Kidney (tissue), 22 donors: ENCODE measurements at places on chromosomes 6 and 20.

DNA sequence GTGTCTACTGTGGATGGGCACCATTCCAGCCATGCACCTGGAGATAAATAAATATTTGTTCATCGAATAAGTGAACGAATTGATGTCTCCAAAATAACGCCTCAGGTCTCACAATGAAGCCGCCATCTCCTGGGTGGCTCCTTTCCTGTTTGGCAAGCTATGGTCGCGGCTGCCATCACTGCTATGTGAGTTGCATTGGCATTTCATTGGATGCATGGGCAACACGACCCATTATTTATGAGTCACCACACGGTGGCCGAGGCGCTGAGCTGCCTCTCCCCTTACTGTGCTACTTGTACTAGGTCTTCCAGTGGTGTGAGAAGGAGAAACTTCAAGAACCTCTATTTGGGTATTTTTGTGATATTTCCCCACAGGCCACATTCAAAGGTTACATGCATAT, 21.3 kb upstream of the PDE10A start:
- H3K36me3 ChIP-seq = no peaks in the 10 kb centered on the region
- no peak overlapping the region for H3K27ac ChIP-seq
- H3K27me3 ChIP-seq = no peaks in the 10 kb centered on the region
- no peak overlapping the region for H3K4me3 ChIP-seq
- DNase-seq = no peak
- H3K4me1 ChIP-seq = no peaks in the 10 kb centered on the region

DNA sequence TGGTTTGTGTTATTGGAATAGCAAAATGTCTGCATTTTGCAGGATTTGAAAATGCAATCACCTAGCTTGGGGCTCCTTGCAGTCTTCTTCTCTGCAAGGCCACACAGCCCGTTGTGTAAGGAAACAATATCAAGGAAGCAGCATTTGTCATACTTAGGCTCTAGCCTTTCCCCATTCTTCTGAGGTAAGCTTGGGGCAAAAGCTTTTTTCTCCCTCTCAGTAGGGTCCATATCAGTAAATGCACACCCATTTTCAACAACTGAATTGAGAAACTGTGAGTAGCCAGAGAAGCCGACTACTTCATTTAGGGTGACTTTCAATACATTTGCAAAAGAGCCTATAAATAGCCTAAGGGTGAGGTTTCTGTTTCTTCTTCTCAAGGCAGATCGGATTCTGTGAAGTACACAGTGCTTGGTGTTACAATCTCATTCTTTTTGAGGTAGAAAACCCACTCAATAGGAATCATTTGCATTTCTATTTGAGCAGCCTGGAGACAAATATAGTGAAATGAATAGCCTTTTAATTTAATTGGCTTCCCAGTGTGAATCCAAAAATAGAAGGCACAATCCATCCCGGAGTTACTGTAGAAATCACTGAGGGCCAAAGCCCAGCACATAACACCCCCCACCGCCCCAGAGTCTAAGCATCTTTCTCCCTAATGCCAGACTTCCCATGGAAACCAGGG, 61.8 kb downstream of the BTBD3 start:
- DNase-seq = no peak
- no peaks in the 10 kb centered on the region for H3K27me3 ChIP-seq
- no peaks in the 10 kb centered on the region for H3K36me3 ChIP-seq
- H3K4me1 ChIP-seq = no peaks in the 10 kb centered on the region

DNA sequence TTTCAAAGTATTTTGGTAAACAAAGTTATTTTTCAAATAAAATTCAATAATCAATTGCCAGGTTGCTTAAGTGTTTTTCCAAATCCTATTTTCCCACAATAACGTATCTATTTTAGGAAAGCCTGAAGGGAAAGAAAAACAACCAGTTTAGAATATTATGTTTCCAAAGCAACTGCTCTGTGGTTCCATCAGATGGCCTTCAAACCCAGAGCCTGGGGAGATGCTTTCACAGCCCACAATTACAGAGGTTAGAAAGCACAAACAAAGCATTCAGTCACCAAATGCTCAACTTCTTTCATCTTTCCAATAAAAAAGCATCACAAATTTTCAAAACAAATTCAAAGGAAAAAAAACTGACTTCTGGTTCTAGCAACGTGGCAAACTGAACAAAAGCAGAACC, 66.0 kb downstream of the ELOVL5 start:
- H3K27ac ChIP-seq = no peak overlapping the region
- H3K4me3 ChIP-seq = no peak overlapping the region
- DNase-seq = no peak

GRCh38 chr20:47396762-47397476, 40.4 kb upstream of the ZMYND8 start:
- no peaks in the 10 kb centered on the region for H3K36me3 ChIP-seq
- H3K27me3 ChIP-seq = no peaks in the 10 kb centered on the region
- no peak for DNase-seq
- H3K4me3 ChIP-seq = no peak overlapping the region
- H3K4me1 ChIP-seq = no peaks in the 10 kb centered on the region
- no peak overlapping the region for H3K27ac ChIP-seq

DNA sequence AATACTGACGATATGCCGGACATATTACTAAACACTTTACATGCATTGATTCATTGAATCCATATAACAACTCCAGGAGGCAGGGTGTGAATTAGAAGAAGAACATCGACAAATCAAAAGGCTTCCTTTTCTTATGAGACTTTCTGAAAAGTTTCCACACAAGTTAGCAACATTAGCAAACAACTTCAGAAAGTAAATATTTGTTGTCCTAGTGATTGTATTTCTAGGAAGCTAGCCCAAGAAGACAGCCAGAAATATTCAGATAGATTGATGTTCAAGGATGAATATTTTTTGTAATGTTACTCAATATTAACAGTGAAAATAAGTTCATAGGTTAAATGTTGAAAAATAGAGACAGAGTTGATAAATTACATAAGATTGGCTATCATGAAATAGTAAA, 120.6 kb downstream of the GFRAL start:
- H3K27ac ChIP-seq = no peak overlapping the region
- H3K4me3 ChIP-seq = no peak overlapping the region
- no peaks in the 10 kb centered on the region for H3K27me3 ChIP-seq
- DNase-seq = no peak
- H3K36me3 ChIP-seq = no peaks in the 10 kb centered on the region

DNA sequence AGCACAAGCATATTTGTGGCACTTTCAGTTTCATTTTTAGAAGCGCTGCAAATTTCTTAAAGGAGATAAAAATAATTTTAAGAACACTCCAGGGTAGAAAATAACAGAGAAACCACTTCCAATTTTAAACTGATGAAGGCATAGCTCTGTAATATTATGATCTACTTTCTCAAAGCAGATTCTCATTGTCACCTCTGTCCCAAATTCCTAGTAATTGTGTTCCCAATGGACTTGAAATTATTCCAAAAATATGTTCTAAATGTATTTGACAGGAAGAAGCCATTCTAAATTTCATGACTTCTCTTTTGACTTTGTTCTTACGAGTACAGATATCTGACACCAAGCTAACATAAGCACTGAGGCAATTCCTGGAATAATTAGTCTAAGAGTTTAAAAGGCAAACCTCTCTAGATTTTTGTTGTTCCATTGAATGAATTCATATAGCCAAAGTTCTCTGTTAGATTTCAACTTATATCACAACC, 140.2 kb upstream of the CARMIL1 start:
- peak overlapping the region; percentile 95 for H3K27ac ChIP-seq
- H3K4me1 ChIP-seq = peaks cover 3% of the 10 kb centered on the region
- no peaks in the 10 kb centered on the region for H3K27me3 ChIP-seq

GRCh38 chr6:8238773-8239683, 136.7 kb upstream of the EEF1E1 start:
- no peak overlapping the region for H3K27ac ChIP-seq
- H3K4me3 ChIP-seq = no peak overlapping the region
- H3K36me3 ChIP-seq = no peaks in the 10 kb centered on the region
- no peaks in the 10 kb centered on the region for H3K27me3 ChIP-seq
- no peak for DNase-seq

DNA sequence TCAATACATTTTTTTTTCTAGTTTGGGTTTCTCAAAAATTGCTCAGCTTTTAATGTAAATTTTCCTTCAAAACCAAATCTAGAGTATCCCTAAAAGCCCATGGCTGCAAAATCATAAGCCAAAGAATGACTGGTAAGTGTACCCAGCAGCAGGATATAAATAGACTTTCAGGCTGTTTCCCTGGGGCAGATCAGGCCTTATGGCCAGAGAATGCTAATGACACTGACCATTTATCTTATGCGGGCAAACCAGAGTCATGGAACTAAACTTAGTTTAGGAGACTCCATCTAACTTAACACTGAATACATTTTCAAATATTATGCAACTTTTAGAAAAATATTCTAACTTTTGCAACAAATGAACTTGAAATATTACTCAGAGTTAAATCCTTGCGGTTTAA, 7.4 kb downstream of the OSER1 start:
- H3K27ac ChIP-seq = no peak overlapping the region
- no peaks in the 10 kb centered on the region for H3K27me3 ChIP-seq
- H3K4me3 ChIP-seq = no peak overlapping the region
- peaks cover 64% of the 10 kb centered on the region for H3K36me3 ChIP-seq

DNA sequence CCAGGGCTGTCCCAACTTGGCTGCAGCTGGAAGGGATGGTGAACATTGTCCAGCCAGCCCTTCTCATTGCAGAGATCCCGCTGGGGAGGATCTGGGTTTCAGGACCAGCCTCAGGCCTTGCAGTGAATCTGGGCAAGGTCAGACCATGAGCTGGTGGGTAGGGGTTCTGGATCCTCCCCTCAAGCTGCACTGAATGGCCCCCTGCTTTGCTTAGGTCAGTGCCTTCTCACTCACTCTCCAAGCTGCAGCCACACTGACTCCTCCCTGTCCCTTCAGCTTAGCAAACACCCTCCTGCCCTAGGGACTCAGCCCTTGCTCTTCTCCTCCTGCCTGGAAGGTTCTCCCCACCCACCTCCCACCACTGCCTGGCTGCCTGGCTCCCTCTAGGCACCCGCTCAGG, 95.3 kb upstream of the KCNG1 start:
- H3K4me3 ChIP-seq = no peak overlapping the region
- DNase-seq = no peak
- H3K4me1 ChIP-seq = no peaks in the 10 kb centered on the region
- H3K27ac ChIP-seq = no peak overlapping the region
- no peaks in the 10 kb centered on the region for H3K36me3 ChIP-seq
